Stimulated activated CD4-positive, alpha-beta T cell treated with anti-CD3 and anti-CD28 coated beads, TNF-alpha, amount 100 ng/mL, for 24 hours (primary cell): ENCODE measurements at places on chromosomes 2 and 18.

DNA sequence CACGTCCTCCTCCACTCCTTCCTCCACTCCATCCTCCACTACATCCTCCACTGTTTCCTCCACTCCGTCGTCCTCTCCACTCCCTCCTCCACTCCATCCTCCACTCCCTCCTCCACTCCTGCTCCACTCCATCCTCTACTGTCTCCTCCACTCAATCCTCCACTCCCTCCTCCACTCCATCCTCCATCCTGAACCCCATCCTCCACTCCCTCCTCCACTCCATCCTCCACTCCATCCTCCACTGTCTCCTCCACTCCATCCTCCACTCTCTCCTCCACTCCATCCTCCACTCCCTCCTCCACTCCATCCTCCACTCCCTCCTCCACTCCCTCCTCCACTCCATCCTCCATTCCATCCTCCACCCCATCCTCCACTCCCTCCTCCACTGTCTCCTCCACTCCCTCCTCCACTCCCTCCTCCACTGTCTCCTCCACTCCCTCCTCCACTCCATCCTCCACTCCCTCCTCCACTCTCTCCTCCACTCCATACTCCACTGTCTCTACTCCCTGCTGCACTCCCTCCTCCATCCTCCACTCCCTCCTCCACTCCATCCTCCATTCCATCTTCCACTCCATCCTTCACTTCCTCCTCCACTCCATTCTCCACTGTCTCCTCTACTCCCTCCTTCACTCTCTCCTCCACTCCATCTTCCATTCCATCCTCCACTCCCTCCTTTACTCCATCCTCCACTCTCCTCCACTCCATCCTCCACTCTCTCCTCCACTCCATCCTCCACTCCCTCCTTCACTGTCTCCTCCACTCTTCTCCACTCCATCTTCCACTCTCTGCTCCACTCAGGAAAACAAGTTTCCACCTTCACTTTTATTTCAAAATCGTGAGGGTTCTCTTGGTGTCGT, 14.3 kb upstream of the B3GNT7 start:
- DNase-seq = no peak

GRCh38 chr2:98378196-98378595, 31.9 kb downstream of the CNGA3 start:
- DNase-seq = no peak

- DNase-seq = no peak
Observed at GRCh38 chr18:60976976-60977375, 356.3 kb upstream of the CDH20 start.

- peak; percentile 7 for DNase-seq
Observed at GRCh38 chr18:50805732-50806131, 14.1 kb downstream of the MRO start.

DNA sequence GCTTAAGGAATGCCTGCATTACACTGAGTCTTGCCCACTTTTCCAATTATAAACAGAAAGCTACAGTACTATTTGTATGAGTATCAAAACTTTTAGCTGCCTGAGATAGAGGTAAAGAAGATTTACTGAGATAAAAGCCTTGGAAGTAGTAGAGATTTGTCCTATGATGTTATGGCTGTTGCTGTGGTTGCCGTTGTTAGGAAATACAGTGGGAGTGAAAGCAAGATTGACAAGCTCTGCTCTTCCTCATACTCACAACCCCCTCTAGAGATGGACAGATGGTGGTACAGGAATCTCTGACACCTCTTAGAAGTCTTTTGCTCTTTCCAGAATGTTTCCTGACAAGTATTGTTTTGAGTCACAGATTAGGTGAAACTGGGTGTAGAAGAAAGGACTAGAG, 242.5 kb downstream of the RPIA start:
- DNase-seq = no peak

- DNase-seq = peak; percentile 57
Observed at GRCh38 chr18:77054606-77055428, 77.8 kb downstream of the MBP start.

GRCh38 chr2:112304298-112304941, 29.0 kb downstream of the ZC3H6 start:
- no peak for DNase-seq

GRCh38 chr2:231936491-231936890, 10.3 kb upstream of the NPPC start:
- no peak for DNase-seq

GRCh38 chr18:13131283-13131682, 87.3 kb upstream of the LDLRAD4 start:
- DNase-seq = no peak

GRCh38 chr18:51134721-51135120, 62.8 kb downstream of the MEX3C start:
- DNase-seq = no peak

DNA sequence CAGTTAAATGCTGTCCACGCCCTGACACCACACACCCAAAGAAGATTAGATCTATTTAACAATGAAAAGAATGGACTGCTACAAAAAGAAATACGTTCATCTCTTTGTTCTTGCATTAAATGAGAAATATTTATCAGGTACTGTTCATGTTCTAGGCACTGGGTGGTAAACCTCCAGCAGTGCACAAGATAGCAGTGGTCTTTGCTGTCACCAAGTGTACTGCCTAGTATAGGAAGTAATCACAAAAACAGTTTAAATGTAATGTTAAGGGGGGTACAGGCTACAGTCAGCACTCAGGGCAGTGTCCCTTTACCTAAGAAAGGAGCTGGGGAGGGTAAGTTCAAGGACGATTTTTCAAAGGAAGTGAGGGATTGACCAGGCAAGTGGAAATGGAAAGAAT, 443.6 kb downstream of the PARD3B start:
- no peak for DNase-seq

DNA sequence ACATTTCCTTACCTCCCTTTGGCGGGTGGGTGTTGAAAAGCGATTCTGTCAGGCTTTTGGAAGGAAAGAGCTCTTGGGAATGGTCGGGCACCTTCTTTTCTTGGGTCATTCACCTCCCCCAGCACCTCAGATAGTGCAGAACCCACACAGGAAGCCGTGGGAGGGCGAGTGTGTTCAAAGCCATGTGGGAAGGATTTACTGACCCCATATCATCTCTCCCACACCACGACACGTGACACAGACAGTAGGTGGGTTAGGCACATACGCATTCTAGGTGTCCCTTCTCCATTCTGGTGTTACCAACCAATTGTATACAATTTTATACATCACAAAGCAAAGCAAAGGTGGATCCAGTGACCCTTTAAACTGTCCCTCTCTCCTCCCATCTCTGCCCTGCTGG, 263.7 kb upstream of the REV1 start:
- DNase-seq = no peak

- no peak for DNase-seq
Observed at GRCh38 chr18:57802213-57803102, 657 bp downstream of the ATP8B1 start.

DNA sequence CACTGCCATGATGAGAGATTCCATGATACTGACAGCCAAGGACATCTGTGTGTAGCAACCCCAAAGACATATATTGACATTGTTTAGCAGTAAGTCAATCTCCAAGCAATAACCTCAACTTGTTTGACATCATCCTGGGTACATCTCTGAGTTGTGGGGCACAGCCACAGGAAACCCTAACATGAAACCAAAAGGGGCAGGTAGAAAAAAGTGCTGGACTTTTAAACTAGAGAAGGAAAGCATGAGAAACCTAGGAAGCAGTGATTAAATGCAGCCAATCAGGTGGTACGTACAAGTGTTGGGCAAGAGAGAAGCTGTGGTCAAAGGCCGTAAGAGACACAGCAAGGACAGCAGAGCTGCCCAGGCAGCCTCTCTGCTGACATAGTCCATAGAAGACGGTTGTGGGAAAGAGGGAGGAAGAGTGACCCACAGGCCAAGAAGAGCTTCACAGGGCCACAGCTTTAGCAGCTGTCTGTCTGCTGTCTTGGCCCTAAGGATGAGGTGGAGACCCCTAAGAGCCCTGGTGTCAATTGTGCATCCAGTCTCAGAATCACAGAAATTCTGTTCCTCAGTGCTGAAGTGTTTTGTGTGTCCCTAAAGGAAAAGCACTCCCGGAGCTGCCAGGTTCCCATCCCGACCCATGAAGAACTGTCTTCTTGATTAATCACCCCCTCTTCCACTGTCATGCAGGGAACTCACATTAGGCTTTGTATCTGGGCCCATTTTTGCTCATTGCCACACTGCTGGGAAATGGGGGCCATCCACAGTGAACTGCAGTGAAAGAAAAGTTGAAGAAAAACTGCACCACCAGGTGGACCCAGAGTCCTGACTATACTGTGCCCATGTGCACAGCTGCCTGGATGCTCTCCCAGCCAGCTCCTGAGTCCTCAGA, 25.4 kb upstream of the CHN1 start:
- DNase-seq = no peak
